Pulmonary artery endothelial cell (primary cell): ENCODE measurements at places on chromosomes 7 and 10.

DNA sequence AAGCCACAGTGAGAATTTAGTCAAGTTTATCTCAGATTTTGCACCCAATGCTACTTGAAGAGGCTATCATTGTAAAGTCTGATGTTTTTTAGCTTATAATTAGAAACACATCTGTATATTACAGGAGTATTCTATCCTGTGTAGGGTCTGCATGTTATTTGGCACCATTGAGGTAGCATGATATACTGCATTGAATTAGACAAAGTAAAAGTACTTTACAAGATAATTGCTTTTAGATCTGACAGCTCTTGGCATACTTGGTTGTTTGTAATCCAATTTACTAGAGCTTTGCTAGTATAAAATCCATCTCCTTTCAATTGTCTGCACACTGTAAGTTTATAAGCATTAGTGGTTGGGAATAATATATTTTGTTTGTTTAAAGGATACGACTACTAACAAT is 714.3 kb downstream of the ANKRD7 start:
- no peak for DNase-seq

- DNase-seq, result no peak
Measured at GRCh38 chr7:147044941-147045340, 928.3 kb downstream of the CNTNAP2 start.

DNA sequence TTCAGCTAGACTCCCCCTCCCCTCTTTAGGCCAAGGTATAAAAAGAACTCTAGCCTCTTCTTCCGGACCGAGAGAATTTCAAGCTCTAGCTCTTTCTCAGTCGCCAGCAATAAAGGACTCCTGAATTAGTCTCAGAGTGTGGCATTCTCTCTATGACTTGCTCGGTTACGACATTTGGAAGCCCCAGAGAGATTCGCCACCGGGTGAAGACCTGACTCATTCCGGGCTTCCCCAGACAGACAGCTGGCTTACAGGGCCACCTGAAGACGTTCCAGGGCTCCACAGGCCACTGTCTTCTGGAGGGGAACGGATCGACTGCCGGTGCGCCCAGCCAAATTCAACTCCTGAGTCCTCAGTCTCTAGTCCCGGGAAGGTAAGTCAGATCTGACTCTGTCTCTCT is at the start of gene AKR1B15:
Gene AKR1B15 (plus strand): TSS at position 234 of the 400 bp plus-strand sequence. CDS start 15,510 bp downstream, outside the sequence.
- no peak for DNase-seq

DNA sequence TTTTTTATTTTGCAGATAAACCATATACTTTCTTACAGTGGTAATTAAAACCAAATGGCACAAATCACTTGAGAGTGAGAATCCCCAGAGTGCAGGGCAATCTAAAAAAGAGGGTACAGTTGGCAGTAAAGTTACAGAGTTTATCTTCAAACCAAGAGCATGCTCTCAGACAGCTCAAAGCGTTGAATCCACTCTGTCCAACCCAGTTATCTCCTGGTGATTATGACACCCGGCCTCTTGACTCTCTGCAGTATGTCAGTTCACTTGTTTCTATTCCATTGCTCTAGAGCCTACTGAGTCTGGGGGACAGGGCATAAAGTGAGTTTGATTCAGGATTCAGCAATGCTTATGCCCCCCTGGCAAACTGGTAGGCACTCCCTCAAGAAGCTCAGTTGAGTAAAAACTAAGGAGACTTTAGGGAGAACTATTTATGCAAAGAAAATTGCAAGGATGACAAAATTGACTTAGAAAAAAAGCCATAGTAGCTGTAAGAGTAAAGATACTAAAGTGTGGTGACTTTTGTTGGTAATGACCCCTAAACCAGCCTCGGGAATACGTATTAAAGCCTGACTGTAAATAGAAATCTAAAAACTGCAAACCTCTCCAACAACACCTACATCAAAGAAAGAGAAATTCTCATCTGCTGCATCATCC is 55.5 kb downstream of the COL1A2 start:
- DNase-seq, result no peak

GRCh38 chr7:28447071-28447470 is 34.8 kb downstream of the CREB5 start:
- DNase-seq, result no peak

DNA sequence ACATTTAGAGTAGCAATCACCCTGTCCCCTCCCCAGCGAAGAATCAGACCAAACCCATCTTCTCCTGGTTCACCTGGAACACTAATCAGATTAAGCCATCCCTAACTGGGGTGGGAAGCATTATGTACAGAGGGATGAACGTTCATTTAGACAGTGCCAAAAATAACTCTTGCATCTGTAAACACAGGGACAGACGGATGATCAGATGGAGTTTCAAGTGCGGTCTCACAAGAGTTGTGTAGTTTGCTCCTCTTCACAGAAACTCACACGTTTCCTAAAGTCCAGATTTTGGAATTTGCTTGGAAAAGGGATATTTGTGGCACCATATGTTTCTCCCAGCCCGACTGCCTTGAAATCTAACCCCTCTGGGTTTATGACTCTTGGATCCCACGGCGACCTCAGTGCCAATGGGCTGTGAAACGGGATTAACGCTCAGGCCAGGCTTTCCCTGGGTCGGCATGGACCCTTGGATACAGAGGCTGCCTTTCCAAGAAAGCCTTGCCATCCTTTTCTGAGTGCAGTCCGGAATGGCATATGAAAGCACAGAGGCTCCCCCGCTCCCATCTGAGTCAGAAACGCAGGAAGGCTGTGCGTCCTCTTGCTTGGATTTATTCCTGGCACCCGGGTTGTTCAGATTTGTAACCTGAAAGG is 293.2 kb upstream of the HABP2 start:
- DNase-seq, result no peak

GRCh38 chr7:85320699-85321476 is 134.0 kb upstream of the SEMA3D start:
- DNase-seq, result no peak

- DNase-seq, result no peak
Measured at GRCh38 chr7:96179837-96180236, 142.1 kb downstream of the SLC25A13 start.

DNA sequence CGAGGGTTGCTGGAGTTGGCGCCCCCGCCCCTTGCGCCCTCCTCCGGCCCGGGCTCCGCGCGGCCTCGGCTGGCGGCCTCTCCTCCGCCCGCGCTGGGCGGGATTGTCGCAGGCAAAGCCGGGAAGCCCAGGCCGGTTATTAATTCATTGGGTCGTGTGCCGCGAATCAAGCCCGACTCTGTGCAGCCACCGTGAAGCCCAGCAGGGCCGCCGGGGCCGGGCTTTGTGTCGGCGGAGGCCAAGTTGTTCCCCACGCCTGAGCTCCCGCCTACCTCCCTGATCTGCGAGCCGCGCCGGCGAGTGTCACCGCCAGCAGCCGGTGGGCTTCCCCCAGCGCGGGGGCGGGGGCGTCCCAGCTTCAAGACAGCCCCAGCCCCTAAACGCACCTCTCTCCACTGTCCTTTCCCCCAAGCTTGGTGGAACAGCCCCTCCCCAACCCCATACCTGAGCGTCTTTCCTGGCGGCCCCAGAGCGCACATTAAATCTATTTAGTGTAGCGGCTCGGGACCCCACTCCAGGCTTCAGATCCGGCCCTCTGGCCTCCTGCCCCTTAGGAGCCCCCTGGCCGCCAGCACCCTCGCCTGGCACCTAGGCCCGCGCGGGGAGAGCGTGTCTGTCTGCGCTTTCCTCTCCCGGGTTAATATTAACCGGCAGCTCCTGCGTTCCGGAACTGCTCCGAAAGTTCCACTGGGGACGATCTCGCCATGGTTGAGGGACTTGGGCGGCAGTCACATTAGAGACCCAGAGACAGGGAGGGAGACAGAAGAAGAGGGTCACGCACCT is 3.5 kb downstream of the SHH start:
- no peak for DNase-seq

DNA sequence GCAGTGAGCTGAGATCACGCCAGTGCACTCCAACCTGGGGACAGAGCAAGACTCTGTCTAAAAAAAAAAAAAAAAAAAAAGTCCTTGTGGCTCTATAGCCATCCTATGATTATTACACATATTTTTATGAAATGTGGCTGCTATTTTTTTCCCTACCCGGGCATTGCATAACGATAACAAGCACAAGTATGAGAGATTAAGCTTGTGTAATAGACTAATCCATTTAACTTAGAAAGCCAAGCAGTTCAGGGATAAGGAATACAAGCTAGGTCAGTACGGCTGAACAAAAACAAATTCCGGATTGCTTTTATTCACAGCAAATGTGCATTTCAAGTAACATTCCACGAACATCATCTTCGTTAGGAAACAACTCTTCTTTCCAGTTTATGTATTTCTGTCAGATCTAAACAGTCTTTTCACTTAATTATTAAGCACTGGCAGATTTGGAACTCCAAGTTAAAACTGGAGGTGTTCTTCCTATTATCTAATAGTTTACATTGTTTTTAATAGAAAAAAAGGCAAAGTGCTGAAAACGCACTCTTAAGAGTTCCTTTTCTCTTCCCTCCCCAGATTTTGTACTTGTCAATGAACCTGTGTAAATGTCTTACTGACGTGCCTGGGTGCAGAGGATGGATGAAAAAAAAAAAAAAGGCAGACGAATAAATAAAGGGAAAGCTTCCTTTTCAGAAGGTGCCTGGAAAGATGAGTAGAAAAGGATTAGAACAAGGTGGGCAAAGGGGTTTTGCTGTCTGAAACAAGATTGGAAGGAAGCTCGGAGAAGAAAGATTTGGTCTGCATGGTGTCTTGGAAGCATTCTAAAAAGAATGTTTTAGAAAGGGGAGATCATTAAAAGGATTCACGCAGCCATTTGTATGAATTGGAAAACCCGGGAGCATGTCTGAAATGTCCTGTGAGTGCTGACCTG is 81.1 kb downstream of the PRTFDC1 start:
- DNase-seq, result no peak

GRCh38 chr7:26700386-26700785 is 164.0 kb downstream of the SKAP2 start:
- no peak for DNase-seq

DNA sequence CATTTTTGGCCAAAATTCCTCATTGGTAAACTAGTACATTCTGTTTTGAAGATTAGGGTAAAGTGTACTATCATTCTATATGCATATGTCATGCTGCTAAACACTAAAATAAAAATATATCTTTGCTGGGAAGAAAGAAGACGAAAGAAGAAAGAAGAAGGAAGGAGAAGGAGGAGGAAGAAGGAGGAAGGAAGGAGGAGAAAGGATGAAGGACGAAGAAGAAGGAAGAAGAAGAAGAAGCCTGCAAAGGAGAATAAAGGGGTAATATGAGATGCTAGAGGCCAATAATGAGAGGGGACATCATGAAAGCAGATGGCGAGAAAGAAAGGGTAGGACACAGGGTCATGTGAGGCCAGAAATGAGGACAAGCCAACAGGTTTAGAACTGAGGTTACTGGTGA is 8.0 kb downstream of the SLC25A13 start:
- DNase-seq, result no peak

DNA sequence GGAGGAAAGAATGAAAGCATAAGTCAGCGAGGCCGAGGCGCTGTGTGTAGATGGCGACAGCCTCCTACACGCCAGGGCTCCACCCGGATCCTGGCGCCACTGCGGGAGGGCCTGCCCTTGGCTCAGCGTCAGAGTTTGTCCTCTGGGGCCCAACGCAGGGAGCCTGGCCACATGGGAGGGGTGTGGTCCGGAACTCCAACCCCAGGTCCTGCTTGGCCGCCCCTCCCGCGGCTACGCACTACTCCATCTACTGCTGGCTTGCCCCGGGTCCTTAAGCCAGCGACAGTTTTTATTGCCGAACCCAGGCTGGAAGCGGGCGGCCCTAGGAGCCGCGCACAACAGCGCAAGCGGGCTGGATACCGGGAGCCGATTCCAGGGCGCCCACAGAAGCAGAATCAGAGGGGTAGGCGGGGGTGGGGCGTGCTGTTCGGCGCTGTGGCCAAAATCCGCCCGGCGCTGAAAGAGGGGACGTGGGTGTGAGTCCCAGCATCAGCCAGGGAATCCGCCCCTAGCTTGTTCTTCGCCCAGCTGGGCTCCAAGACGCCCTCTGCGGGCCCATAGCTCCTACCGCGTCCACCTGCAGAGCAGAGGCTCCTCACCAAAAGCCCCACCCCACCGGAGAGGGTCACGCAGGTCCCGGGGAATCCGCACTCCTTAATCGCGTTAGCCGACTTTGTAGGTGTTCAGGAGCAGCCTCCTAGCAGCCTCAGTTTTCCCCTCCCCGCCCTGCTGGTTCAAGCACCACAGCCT is 4.5 kb downstream of the KAZALD1 start:
- no peak for DNase-seq

DNA sequence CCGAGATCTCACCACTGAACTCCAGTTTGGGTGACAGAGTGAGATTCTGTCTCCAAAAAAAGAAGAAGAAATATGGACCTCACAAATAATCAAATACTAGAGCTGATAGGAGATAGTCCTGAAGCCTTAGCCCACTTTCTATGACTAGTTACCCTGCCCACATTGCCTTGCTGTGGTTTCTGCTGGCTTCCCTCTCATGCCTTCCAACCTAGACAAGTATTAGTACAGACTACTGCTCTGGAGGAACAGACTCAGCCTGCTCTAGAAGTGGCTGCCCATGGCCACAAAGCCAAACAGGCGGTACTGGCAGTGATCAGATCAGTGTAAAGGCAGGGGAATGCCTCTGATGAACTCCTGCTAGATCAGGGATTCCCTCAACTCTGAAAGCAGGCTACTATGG is 89.7 kb upstream of the PRKAR2B start:
- no peak for DNase-seq

- no peak for DNase-seq
Measured at GRCh38 chr7:5525271-5526099, 101.9 kb upstream of the TNRC18 start.

DNA sequence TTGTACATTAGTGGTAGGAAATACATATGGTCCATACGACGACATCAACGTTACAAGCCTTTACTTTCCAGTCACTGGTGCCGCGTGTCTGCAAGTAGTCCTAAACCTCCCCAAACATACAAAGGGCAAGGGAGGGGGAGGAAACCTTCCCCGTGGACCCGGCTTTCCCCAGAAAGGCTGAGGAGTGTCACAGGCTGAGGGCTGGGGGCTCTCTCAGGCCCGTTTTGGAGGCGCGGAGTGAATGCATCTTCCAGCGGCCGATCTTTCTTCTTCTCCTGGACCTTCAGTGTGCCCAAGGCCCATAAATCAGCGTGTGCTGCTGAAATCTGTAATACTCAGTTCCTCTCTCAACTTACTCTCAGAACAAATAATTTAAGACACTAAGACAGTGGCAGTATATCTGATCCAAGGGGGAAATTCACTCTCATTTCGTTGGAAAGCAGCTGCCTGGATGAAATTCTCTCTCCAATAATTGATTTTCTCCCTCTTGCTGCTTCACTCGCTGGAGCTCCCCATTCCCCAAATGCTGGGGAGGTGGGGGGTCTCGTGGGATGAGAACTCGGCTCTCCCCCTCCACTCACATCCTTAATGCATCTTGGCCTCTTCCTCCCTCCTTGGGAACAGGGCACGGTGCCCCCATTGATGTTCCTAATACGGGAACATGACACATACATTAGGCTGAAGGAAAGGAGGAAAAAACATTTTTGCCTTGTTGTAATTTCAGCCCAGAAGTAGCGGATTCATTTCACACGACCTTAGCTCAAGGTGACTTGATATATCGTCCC is 126.1 kb downstream of the ADARB2 start:
- no peak for DNase-seq
